Kidney glomerular epithelial cell (primary cell): ENCODE measurements at places on chromosomes 16 and 17.

DNA sequence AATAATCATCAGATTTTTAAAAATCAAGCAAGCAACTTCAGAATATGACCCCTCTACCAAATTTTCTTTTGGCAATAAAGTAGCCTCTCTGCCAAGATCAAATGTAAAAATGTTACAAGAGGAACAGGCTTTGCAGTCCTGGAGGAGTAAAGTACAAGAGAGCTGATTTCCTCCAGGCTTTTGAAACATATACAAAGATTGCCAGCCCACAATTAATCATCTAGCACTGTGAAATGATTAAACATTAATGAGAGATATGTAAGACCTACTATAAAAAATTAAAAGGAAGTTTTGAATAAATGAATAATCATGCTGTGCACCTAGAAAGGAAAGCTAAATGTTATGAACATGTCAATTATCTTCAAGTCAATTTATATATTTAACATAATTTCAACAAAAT lies 26.3 kb downstream of the TXNDC11 start:
- DNase-seq, result no peak

DNA sequence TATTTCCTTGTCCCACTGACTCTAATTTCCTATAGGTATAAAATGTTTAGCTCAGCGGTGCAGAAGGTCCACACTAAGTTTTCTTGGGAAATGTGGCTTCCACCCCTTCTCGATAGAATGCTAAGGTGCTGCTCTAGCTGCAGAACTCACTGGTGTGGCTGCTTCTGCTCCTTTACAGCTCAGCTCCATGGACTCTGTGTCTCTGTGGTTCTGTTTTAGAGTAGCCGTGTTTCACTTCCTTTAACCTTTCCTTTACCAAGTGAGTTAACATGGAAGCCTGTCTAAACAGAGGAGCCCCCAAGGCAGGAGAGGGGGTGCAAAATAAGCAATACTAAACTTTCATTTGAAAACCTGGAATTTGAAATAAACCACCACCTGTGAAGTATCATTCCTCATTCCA lies 65.3 kb downstream of the SPECC1 start:
- no peak for DNase-seq

- DNase-seq, result no peak
Observed at GRCh38 chr17:15492791-15493692, 25.6 kb upstream of the CDRT4 start.

DNA sequence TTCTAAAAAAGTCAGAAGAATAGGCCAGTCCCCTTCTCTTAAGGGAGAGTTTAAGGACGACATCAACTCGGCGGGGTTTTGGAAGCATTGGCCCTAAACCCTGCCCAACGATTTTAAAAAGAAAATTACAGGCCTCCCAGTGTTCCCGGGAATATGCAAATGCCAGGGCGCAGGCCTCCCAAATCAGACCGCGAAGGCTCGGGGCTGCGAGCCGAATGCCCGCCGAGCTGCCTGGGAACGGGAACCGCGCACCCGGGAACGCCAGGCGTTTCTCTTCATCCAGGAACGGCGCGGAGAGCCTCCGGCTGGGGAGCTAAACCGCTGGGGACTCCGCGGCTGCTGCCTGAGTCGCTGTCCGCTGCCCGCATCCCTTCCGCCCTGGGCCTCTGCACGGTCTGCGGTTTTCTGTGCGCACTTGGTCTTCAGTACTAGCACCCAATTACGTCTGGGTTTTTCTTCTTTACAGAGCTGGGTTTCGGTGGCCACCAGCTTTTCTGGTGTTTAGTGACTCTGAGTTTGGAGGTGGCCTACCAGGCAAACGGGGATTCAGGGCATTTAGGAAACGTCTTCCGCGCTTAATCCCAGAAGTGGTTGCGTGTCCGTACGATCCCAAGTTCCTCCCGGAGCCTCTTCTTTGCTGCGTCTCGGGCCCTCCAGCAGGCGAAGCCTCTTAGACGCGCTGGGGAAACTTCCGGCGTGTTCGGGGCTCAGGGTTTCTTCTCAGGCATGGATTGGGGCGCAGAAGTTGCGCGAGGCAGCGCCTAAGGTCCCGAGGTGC lies 5.7 kb downstream of the IRX5 start:
- no peak for DNase-seq

GRCh38 chr16:50721549-50722404 lies 20.1 kb upstream of the CYLD start:
- peak; percentile 30 for DNase-seq

GRCh38 chr17:7141824-7142223 lies 27.2 kb upstream of the ASGR2 start:
- DNase-seq, result no peak

- DNase-seq, result peak; percentile 85
Observed at GRCh38 chr17:75034236-75034908, 12.4 kb downstream of the ATP5PD start.
